ENCODE measurements at places on chromosomes 4 and X.

- DNase-seq: no peak
- H3K36me3 ChIP-seq: no peaks in the 10 kb centered on the region
- no peak overlapping the region for H3K4me3 ChIP-seq
- no peak overlapping the region for H3K27ac ChIP-seq
- no peaks in the 10 kb centered on the region for H3K27me3 ChIP-seq
Measured at GRCh38 chr4:477686-478085, 21.3 kb downstream of the ZNF721 start.

DNA sequence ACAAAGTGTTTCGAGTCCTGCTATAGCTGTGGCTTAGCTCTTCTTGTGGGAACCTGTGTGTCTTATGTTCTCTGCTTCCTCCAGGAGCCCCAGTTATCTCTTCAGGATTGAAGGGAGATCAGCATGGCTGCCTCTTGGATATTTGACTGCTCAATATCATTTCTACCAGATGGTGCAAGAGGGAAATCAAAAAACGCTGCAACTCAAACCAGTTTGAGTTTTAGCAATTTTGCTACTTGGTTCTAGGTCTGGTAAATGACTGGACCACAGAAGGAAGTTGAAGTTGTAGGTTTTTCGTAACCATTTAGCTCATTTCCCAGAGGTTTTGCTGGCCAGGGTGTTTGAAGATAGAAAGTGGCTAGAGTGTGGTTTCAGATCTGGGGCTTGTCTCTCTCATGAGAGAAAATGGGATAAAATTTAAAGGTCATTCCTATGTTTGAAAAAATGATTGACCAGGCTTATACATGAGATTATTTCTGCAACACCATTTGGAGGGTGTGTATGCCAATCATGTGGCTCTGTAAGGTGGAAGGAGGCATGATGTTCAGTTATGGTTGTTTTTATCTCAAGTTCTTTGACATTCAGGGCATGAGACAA lies 210.4 kb downstream of the SPRY1 start:
- DNase-seq: no peak
- H3K4me1 ChIP-seq: no peaks in the 10 kb centered on the region
- H3K27ac ChIP-seq: no peak overlapping the region
- no peaks in the 10 kb centered on the region for H3K36me3 ChIP-seq
- H3K27me3 ChIP-seq: no peaks in the 10 kb centered on the region
- H3K4me3 ChIP-seq: no peak overlapping the region

GRCh38 chr4:84051089-84051488 lies 448.0 kb downstream of the NKX6-1 start:
- H3K4me1 ChIP-seq: peaks cover 27% of the 10 kb centered on the region
- no peaks in the 10 kb centered on the region for H3K27me3 ChIP-seq
- H3K27ac ChIP-seq: no peak overlapping the region
- DNase-seq: peak; percentile 57
- peak overlapping the region; percentile 1 for H3K4me3 ChIP-seq

GRCh38 chrX:153857348-153857903 lies 27.1 kb upstream of the PDZD4 start:
- H3K27me3 ChIP-seq: peaks cover 11% of the 10 kb centered on the region
- DNase-seq: no peak
- H3K27ac ChIP-seq: no peak overlapping the region
- H3K4me1 ChIP-seq: no peaks in the 10 kb centered on the region
- no peak overlapping the region for H3K4me3 ChIP-seq

DNA sequence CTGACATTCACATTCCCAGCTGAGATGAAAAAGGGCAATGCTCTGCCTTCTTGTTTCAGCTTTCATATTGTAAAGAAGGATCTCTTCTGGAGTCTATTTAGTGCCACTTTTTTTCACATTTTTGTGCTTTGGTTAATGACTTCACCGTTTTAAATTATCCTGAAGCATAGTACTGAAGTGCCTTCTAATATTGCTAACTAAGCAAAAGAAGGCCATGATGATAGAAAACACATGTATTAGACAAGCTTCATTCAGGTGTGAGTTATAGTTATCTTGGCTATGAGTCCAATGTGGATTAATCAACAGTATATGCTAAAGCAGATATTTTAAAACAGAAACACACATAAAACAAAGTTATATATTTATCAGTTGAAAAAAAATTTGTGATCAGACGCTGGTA lies 40.4 kb downstream of the NXT2 start:
- H3K36me3 ChIP-seq: no peaks in the 10 kb centered on the region
- no peak overlapping the region for H3K4me3 ChIP-seq

GRCh38 chrX:16130707-16131106 lies 7.3 kb downstream of the GRPR start:
- H3K4me1 ChIP-seq: peaks cover 15% of the 10 kb centered on the region
- DNase-seq: no peak
- H3K27ac ChIP-seq: no peak overlapping the region
- H3K36me3 ChIP-seq: no peaks in the 10 kb centered on the region
- no peaks in the 10 kb centered on the region for H3K27me3 ChIP-seq
- H3K4me3 ChIP-seq: no peak overlapping the region

DNA sequence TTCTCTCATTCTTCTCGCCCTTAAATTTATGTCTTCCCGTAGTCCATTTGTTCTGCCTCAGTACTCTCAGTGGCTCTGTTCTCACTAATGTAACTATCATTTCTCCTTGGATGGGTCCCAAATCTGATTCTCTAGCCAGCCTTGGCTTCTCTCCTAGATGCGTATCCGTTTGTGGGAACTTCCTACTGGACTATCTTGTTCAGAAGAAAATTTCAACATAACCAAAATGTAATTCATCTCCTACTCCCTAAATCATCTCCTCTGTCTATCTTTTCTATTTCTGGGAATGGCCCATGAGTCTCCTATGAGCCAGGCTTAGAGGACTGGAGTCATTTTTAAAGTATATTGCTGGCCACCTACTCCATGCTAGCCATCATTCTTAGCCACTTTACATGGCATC lies 4.4 kb upstream of the C4orf36 start:
- no peak overlapping the region for H3K4me3 ChIP-seq
- H3K4me1 ChIP-seq: peaks cover 7% of the 10 kb centered on the region
- no peak overlapping the region for H3K27ac ChIP-seq

GRCh38 chrX:112849016-112849415 lies 8.4 kb upstream of the AMOT start:
- H3K36me3 ChIP-seq: no peaks in the 10 kb centered on the region
- no peak overlapping the region for H3K27ac ChIP-seq
- peaks cover 42% of the 10 kb centered on the region for H3K4me1 ChIP-seq
- DNase-seq: no peak
- no peak overlapping the region for H3K4me3 ChIP-seq

DNA sequence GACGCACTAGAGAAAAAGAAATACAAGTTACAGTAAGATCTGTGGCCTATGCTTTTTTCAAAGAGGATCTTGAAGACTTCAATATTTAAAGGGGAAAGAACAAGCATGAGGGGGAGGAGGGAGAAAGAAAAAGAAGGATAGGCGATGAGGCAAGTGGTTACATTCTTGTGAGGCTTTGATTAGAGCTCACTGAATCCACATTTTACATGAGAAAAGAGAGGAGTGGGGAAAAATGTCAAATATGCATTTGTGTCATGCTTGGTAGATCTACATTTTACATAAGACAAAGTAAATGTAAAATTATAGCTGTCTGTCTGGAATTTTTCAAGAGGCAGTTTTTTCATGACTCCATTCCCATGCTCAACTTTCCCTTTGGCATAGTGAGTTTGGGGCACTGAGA lies 965.9 kb downstream of the FSTL5 start:
- no peaks in the 10 kb centered on the region for H3K36me3 ChIP-seq
- H3K4me3 ChIP-seq: no peak overlapping the region
- no peaks in the 10 kb centered on the region for H3K4me1 ChIP-seq
- no peaks in the 10 kb centered on the region for H3K27me3 ChIP-seq

DNA sequence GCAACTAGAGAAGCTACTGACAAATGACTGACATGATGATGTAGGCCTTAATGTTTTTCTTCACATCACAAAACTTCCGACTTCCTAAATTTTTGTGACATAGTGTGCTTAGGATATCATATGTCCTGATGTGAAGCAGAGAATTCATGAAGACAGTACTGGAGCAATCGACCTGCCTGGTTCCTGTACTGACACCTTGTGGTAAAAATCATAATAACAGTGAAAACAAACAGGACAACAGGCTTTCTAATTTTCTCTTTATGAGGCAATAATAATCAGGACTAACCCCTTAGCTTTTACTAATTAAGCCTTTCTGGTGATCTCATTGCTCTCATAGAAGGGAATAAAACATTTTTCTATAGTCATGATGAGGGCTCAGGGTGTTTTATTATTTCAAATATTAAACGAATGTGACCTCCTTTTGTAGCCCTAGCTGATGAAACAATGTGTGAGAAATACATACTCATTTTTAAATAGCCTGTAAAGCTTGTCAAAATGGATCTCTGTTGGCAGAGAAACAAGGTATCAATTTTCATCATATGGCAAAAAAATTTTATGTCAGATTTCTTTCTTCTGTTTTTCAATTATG lies 158.4 kb downstream of the TENT5D start:
- peaks cover 6% of the 10 kb centered on the region for H3K4me1 ChIP-seq
- H3K27me3 ChIP-seq: no peaks in the 10 kb centered on the region
- H3K36me3 ChIP-seq: no peaks in the 10 kb centered on the region
- no peak overlapping the region for H3K4me3 ChIP-seq

GRCh38 chr4:185318679-185319078 lies 77.0 kb downstream of the LRP2BP start:
- peaks cover 14% of the 10 kb centered on the region for H3K4me1 ChIP-seq
- peak overlapping the region; percentile 76 for H3K27ac ChIP-seq
- H3K27me3 ChIP-seq: no peaks in the 10 kb centered on the region

DNA sequence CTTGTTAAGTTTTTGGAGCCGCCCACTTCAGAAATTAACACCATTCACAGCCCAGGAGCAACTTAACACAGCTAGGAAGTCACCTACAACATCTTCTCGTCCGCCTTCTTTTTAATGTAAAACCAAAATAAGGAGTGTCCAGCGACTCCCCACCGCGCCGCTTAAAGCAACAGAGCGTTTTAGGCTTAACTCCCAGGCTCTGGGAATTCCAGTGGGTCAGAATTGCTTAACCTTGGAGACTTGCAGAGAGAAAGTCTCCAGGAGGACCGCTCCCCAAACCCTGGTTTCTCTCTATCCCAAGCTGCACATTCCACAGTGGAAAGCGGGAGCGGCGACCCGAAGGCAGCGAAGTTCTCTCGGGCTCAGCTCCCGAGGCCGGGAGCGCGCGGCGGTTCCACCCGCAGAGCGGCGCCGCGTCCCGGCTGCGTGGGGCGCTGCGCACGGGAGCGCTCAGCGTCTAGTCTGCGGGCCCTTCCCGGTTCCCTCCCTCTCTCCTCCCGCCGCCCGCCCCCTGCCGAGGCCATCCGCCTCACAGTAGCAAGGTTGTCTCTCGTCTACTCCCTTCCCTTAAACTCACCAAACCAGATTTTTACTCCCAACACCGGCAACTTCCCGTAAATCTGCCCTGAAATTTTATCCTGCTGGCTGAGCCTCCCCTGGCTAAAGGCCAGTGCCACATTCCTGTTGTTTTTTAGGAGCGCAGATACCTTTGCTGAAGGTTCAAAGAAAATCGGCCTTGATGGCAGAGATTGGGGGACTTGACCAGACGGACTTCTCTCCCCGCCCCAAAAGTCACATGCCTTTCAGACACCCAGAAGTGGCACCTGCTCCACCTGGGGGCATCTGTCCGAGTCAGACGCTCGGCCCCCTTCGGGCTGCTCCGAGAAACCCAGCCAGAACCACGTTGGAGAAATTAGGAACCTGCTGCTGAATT lies at the start of gene RBM47:
TSS of gene RBM47 (minus strand) at position 464 of the 934 bp plus-strand sequence. CDS start 190,971 bp downstream, outside the sequence.
- no peaks in the 10 kb centered on the region for H3K36me3 ChIP-seq
- H3K4me3 ChIP-seq: peak within 1 kb of the TSS; percentile 58
- H3K4me1 ChIP-seq: peaks cover 43% of the 10 kb centered on the region
- peak; percentile 78 for DNase-seq

GRCh38 chrX:30530606-30531005 lies 47.0 kb downstream of the TASL start:
- H3K36me3 ChIP-seq: no peaks in the 10 kb centered on the region
- no peak for DNase-seq
- no peaks in the 10 kb centered on the region for H3K4me1 ChIP-seq

- no peak overlapping the region for H3K4me3 ChIP-seq
- H3K27me3 ChIP-seq: no peaks in the 10 kb centered on the region
- no peak overlapping the region for H3K27ac ChIP-seq
Measured at GRCh38 chr4:53189011-53189410, 176.8 kb downstream of the SCFD2 start.

DNA sequence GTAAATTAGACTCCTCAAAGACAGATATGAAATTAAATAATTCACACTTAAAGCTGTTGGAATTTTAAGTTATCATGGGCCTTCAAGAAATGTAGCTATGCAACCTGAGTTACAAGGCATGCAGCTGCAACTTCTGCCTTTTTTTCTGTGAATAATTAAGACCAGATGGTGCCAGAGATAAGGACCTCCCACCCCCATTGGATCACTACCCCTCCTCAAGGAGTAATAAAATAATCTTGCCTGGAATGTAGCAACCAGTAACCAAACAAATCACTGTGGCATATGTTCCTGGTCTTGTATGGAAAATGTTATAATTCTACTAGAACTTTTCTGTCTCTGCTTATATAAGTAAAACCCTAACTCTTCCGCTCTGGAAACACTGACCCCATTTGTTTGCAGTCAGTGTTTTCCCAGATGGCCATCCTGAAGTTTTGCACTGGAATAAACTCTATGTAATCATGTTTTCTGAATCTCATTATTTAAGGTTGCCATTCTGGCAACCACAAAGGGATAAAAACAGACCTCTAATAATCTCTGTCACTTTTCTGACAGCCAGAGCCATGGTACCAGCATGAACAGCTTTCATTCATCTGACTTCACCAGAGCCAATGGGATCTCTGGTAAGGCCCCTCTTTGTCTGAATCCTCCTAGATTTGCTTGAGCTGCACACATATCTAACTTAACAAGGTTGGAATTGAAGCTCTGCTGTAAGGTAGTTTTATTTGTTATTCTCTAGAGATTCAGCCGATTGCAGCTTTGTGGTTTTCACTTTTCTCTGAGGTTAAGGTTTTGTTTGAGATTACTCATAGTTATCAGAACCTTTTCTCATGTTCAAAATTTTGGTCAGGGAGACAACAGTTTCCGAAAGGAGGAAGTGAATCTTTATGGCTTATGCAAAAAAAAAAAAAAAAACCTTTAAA lies 274.6 kb downstream of the NAF1 start:
- DNase-seq: no peak
- no peak overlapping the region for H3K4me3 ChIP-seq
- no peaks in the 10 kb centered on the region for H3K4me1 ChIP-seq
- H3K27me3 ChIP-seq: no peaks in the 10 kb centered on the region
- no peaks in the 10 kb centered on the region for H3K36me3 ChIP-seq
- no peak overlapping the region for H3K27ac ChIP-seq

DNA sequence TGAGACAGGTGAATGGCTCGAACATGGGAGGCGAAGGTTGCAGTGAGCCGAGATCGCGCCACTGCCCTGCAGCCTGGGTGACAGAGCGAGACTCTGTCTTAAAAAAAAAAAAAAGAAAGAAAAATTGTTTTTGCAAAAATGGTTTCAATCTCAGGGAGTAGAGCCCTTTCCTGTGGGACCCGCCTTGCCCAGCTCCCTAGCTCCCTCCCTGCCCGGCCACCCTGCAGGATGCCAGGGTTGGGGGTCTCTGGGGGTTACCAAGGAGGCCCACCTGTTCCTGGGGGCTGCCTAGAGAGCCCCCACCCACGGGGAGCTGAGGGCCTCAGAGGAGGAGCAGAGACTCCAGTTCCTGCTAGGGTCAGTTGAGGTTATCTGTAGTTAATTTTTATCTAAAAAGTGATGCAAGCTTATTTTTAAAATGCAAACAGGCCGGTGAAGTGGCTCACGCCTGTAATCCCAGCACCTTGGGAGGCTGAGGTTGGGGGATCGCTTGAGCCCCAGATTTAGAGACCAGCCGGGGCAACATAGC lies 18.7 kb upstream of the PLCXD1 start:
- no peak overlapping the region for H3K4me3 ChIP-seq
- H3K4me1 ChIP-seq: peaks cover 6% of the 10 kb centered on the region
- H3K36me3 ChIP-seq: no peaks in the 10 kb centered on the region
- no peaks in the 10 kb centered on the region for H3K27me3 ChIP-seq
- no peak for DNase-seq

Data from neural progenitor cell (in vitro differentiated cells).